ENCODE measurements at places on chromosomes 16 and 17.

DNA sequence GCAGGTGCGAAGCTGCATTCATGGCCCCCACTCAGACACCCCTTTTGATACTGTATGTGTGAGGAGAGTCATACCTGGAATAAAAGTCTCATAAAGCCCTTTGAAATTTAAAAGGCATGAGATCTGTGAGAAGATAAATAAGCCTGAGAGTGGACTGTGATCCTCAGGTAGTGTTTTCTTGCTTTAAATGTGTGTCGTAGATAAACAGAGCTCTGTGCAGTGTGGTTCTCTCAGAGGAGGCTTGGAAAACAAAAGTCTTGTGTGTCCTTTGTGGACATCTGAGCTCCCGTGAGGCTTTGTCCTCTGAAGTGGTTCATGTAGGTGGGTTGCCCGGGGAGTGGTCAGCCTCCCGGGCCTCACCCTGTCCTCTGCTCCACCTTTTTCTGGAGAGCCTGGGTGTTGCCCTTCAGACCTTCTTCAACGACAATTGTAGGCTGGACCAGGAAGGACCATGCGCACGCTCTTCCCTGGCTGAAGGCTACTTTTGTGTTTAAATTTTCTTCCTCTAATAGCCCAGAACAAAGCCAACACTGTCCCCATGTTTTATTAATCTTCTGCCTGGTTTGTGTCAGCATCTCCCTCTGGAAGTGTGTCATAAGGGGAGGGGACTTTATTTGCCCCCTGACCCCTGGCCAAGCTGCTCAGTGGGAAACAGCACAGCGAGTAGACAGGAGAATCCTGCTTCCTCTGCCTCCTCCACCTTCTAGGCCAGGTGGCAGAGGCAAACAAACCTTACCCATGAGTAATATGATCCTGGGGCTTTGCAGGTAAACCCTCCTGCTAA is 151.2 kb downstream of the MSI2 start:
- DNase-seq: no peak

DNA sequence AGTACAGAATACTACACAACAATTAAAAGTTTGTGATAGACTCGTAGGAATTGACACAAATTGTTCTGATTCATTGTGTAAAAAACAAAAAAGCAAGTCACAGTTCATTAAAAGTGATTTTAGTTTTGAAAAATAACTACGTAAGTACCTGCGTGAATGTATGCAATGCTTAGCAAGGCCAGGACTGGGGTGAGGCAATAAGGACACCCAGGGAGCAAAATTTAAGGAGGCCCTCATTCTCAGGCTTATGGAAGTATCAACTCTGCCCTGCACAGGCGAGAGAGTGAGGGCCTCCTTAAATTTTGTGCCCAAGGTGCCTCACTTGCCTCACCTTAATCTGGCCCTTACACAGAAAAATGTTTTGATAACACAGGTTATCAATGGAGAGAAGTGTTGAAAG is 31.4 kb downstream of the NOG start:
- DNase-seq: no peak

DNA sequence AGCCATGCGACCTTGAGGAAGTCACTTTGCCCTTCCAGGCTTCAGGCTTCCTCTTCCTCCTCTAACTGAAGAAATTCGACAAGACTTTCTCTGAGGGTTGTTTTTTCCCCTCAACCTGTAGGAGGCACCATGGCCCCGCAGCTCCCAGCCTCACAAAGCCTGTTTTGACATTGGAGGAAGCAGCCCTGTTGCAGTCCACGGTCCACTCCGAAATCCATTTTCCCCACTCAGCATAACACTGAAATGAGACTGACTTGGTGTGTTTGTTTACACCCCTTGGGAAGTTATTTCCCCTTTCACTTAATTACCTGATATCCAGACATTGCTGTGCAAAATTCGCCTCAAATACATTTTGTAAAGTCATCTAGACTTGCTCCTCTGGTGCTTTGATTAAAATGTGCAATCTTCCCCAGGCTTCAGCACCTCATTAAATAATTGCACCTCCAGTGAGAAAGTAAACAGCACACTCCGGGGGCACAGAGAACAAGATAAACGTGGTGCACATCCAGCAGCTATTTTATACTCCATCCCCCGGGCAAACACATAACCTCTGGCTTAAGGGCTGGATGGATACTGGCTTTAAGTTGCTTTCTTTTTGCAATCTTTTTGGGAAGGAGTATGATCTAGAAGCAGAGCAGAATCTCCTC is 41.4 kb upstream of the PIRT start:
- no peak for DNase-seq

DNA sequence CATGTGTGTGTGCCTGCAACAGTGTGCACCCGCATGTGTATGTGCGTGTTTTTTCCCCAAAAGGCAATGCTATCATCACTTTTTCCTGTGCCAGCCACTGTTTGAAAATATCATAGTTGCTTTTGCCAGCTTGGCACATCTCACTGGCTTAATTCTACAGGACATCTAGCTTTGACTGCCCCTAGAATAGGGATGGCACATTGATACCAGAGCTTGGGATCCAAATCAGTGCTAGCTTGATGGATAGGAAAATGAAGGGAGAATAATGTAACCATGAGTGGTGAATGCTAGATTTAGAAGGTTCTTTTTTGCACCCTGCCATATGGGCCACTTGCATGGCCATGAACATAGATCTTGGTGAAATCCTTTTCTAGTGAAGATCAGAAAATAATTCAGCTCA is 72.7 kb downstream of the HS3ST4 start:
- no peak for DNase-seq

- no peak for DNase-seq
These were observed 1.0 kb upstream of the RHOT1 start for GRCh38 chr17:32141258-32141657.

DNA sequence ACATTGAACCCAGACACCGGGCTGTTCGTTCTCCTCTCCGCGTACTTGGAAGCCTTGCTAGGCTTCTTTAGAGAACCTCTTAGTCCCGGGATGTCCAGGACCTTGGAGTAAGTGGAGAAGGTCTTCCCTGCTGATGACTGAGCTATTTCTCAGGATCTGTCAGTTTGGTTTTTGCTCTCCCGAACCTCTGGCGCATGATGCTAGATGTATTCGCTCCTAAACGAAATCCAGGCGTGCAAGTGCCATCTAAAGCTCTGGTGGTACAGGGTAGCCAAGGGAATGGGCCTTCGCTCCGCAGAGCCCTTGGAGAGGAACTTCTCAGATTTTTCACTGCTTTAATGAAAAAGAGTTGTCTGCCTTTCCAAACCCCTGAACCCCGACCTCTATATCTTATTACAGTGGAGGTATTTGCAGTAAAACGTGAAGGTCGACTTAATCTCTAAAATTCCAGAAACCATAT is 547 bp downstream of the VMP1 start:
- DNase-seq: no peak

DNA sequence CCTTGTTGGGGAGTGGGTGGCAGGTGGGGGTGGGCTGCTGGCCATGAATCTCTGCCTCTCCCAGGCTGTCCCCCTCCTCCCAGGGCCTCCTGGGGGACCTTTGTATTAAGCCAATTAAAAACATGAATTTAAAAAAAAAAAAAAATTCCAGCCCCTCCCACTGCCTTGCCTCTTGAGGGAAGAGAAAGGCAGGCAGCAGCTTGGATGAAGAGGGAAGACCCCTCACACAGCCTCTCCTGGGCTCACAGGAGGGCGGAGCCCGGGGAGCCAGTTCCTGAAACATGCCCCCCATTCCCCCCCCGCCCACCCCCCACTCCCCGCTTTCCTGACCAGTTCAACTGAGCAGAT is 1.8 kb upstream of the TCAP start:
- DNase-seq: no peak

DNA sequence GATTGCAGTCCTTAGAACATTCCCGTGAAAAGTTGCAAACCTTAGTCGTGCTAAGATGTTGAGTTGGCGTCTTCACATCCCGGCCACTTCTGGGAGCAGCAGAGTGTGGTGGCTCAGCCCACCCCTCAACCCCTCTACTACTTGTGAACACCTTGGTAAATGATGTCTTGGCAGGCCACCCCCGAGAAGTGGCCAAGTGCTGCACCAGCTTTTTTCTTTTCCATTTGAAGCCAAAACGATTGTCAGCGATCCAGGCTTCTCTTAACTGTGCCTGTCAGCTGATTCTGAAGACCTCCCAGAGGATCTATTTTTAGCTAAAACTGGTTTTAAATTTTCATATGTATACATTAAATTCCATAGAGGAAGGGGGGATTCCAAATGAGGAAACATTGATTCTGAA is 247.5 kb downstream of the CDH13 start:
- DNase-seq: no peak

DNA sequence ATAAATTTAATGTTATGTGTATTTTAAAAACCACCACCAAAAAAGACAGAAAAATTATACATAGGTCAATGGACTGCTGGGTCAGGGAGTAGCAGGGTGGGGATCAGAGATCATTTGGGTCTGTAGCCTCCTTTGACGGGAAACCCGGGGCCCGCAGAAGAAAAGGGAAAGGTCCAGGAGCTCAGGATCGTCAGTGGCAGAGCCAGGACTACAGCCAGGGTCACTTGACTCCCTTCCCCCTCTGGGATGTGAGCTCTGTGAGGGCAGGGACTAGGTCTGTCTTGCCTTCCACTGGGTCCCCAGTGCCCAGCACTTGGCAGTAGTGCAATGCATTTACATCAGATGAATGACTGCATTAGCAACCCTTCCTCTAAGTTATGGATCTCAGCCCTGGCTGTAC is 62.1 kb downstream of the TOM1L2 start:
- DNase-seq: no peak

- DNase-seq: peak; percentile 94
These were observed 15.4 kb upstream of the ZNF287 start for GRCh38 chr17:16584273-16584995.

DNA sequence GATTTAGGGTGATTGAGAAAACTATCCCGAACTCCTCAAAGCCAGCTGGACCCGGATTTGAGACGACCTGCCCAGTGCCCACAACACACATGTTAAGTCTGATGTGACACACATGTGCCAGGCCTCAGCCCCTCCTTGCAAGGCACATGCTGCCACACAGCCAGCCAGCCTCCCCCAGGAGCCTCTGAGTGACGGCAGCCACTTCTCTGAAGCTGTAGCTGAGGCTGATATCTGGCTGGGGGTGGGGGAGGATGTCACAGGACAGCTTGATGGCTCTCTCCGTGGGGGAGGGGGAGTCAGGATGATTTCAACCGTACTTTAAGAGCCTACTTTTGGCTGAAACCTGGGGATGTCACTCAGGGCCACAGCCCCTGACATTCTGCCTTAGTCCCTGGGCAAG is 40.9 kb downstream of the SRCIN1 start:
- no peak for DNase-seq

- DNase-seq: no peak
These were observed 6.0 kb upstream of the ASB16 start for GRCh38 chr17:44164476-44164875.

- peak; percentile 77 for DNase-seq
These were observed 8.1 kb upstream of the KIFC3 start for GRCh38 chr16:57810197-57811031.

GRCh38 chr16:11232852-11233726 is 22.9 kb downstream of the SOCS1 start:
- DNase-seq: no peak

All from SW 1271 (cell line).